Camera-type eye (tissue), 1 donor: ENCODE measurements at places on chromosomes 16 and 17. TPM values are rescaled to one million over a fixed set of nuclear protein-coding genes. Genes with fewer than 3 reads are reported as not detected.

Gene TLCD2
- 4.1 TPM for total RNA-seq

Gene NOMO2
- 66.8 TPM for total RNA-seq

Gene ZNF771
- total RNA-seq: 8.4 TPM

Gene SNAI3
- 1.4 TPM for total RNA-seq

Gene RRAD
- total RNA-seq: 52.9 TPM

Gene PLLP
- 2.7 TPM for total RNA-seq

Gene KRT35
- not detected for total RNA-seq

Gene SLC5A10
- total RNA-seq: 0.11 TPM

Gene OR3A3
- not detected for total RNA-seq

Gene MRPL28
- total RNA-seq: 44.0 TPM

Gene SLC6A2
- total RNA-seq: 9.0 TPM

Gene ODAD4
- total RNA-seq: 2.9 TPM

Gene DNAAF1
- 0.33 TPM for total RNA-seq

Gene UTS2R
- 3.2 TPM for total RNA-seq

Gene NUPR1
- 2.5 TPM for total RNA-seq

Gene ASPHD1
- total RNA-seq: 4.8 TPM

Gene CBFA2T3
- 5.6 TPM for total RNA-seq

Gene WFDC1
- 46.3 TPM for total RNA-seq

Gene G6PC1
- total RNA-seq: not detected

Gene HOXB3
- 0.22 TPM for total RNA-seq

Gene NUP88
- total RNA-seq: 87.0 TPM

Gene C16orf92
- total RNA-seq: not detected

Gene CTRB1
- not detected for total RNA-seq

Gene ZDHHC1
- total RNA-seq: 11.1 TPM

Gene TBC1D3C
- total RNA-seq: not detected

Gene GOT2
- total RNA-seq: 63.7 TPM

Gene ZSCAN10
- not detected for total RNA-seq

Gene TSNAXIP1
- total RNA-seq: 5.2 TPM

Gene BAIAP3
- 9.3 TPM for total RNA-seq

Gene PDILT
- total RNA-seq: not detected

Gene KRT31
- total RNA-seq: not detected

Gene FSCN2
- 7.9 TPM for total RNA-seq

Gene NLRC3
- total RNA-seq: 0.71 TPM

Gene RGS9
- 20.2 TPM for total RNA-seq

Gene MTSS2
- total RNA-seq: 55.0 TPM

Gene KRT16
- total RNA-seq: 0.66 TPM

Gene PRSS21
- not detected for total RNA-seq

Gene EXOC3L1
- 3.9 TPM for total RNA-seq

Gene STX8
- total RNA-seq: 75.2 TPM
